ENCODE measurements at places on chromosomes 7 and 10.

DNA sequence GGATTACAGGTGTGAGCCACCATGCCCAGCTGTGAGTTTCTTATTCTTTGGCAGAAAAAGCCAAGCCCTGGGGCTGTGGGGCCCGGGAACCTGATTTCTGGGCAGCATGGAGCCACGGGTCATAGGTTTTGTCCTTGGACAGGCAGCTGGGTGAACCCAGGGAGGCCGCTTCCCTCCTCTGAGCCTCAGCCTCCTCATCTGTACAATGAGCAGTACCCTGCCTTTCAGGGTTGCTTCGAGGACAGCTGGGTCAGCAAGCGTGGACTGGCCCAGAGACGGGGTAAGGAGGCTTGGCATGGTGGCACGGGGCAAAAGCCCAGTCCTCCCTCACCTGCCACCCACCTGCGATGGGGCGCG, 84.1 kb upstream of the GNA12 start:
- no peak for DNase-seq

- no peak for DNase-seq
Measured at GRCh38 chr10:8677642-8678041, 623.2 kb downstream of the GATA3 start.

GRCh38 chr7:30146127-30146612, 11.4 kb downstream of the MTURN start:
- DNase-seq, result no peak

DNA sequence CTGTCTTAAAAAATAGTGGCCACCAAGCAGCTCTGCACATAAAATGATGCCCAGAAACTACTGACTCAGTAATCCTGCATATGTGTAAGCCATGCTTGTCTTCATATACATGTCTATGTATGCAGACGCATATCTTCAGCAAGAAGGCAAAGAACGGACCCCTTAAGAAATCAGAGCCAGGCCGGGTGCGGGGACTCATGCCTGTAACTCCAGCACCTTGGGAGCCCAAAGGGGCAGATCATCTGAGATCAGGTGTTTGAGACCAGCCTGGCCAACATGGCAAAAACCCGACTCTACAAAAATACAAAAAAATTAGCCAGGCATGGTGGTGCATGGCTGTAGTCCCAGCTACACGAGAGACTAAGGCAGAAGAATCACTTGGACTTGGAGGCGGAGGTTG, 295.0 kb downstream of the TCERG1L start:
- DNase-seq, result no peak

DNA sequence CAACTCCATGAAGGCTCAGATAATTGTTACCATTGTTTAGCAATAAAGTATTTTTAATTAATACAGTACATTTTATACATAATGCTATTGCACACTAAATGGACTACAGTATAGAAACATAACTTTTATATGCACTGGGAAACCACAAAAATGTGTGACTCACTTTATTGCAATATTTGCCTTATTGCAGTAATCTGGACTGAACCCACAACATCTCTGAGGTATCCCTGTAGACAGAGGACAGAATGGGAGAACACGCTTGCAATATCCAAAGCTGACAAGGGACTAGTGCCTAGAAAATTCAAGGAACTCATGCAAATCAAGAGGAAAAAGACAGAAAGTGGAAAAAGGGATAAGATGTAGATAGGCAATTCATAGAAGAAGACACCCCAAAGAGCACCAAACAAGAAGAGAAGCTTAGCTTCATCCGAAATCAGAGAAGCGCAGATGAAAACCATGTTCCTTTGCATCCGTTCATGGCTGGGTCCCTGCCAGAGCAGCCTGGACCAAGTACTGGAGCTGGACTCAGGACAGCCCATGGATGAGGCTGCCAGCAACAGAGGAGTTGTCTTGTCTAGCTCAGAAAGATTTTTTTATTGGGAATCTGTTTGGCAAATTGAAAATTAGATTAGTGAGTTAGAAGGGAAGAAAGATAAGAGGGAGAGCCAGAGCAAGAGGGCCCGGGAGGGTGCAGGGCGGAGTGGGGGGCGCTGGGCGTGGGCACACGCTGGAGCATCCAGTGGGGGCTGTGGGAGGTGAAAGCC, 16.0 kb upstream of the GALNTL5 start:
- DNase-seq, result no peak

DNA sequence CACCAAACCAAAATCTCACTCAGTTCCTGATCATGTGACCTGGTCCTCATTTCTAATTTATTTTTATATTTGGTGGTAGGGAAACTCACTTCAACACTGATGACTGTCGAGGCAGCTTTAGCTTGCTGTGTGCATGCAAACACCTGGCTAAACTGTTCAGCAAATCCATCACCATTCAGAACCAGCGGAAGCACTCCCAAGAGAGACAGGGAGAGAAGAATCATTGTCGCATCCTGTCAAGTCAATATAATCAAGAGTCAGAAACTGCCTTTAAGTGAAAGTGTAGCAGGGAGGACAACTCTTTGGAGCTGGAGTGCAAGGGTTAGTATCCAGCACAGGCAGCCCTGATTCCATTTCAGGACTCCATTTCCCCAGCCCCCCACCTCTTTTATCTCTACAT, 300.7 kb downstream of the XPNPEP1 start:
- DNase-seq, result no peak

DNA sequence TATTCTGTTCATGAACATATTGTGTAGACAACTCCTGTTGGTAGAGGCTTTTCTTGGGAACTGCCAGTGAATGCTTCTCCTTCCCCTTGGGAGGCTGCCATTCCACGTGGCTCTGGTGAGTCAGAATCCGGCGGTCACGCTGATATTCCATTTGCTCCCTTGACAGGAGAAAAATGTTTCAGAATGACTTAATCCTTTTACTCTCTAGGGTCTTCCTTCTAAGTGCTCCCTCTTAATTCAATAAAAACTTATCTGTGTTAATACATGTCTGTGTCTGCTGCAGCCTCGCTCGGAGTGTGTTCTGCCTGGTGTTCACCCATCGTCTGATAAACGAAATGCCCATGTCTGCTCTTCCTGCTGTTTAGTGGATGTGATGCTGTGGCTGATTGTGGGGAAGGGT, 278.6 kb downstream of the ARHGAP12 start:
- no peak for DNase-seq

DNA sequence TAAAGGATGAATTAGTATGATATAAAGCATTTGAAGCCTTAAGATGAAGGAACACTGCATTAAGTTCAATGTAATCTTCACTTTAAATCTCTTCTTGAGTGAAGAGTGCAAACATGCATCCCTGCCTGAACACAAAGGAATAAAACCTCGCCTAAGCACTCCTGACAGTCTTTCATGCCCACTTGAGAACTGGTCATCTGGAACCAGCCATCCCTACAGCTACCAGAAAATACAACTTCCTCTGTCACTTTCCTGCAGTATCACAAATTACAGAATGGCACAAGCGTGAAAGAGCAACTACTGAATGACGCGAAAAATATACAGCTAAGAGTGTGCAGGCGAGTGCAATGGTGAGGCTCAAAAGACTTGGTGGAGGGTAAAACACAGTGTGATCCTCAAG, 1079.9 kb downstream of the CNTNAP2 start:
- no peak for DNase-seq

- DNase-seq, result no peak
Measured at GRCh38 chr7:157978766-157979165, 608.9 kb downstream of the PTPRN2 start.

DNA sequence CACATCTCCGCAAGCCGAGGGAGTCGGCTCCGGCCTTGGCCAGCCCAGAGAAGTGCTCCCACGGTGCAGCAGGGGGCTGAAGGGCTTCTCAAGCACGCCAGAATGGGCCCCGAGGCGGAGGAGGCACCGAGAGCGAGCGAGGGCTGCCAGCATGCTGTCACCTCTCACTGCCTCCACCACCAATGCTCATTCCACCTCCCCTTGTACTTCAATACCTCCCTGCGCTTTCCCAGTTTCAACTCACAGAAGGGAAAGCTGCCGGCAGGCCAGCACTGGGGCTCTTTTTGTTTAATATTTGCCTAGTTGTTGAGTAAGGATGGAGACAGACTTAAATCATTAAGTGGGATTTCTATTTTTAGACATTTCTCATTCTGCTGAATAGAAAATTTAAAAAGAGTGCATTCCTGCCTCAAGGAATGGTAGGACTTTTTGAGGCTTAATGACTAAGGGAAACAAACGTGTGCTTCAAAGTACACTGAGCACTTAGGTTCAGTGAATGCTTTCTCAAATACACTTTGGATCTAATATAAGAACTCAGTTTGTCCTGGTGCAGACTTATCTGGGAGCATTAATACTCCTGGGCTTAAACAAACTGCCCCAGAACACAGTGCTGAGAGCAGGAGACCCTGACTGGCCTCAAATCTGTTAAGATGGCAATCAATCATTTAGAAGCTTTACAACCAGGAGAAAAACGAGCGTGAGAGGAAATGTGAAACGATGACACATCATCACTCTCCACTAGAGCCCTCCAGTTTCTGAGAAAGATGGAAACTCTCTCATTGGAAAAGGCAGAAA, 131.2 kb downstream of the RALA start:
- DNase-seq, result no peak

- no peak for DNase-seq
Measured at GRCh38 chr10:112434988-112435619, 11.6 kb downstream of the ZDHHC6 start.

- DNase-seq, result no peak
Measured at GRCh38 chr7:83072576-83073517, 89.8 kb downstream of the PCLO start.

GRCh38 chr10:93182049-93182327, 108.3 kb downstream of the CYP26A1 start:
- no peak for DNase-seq

DNA sequence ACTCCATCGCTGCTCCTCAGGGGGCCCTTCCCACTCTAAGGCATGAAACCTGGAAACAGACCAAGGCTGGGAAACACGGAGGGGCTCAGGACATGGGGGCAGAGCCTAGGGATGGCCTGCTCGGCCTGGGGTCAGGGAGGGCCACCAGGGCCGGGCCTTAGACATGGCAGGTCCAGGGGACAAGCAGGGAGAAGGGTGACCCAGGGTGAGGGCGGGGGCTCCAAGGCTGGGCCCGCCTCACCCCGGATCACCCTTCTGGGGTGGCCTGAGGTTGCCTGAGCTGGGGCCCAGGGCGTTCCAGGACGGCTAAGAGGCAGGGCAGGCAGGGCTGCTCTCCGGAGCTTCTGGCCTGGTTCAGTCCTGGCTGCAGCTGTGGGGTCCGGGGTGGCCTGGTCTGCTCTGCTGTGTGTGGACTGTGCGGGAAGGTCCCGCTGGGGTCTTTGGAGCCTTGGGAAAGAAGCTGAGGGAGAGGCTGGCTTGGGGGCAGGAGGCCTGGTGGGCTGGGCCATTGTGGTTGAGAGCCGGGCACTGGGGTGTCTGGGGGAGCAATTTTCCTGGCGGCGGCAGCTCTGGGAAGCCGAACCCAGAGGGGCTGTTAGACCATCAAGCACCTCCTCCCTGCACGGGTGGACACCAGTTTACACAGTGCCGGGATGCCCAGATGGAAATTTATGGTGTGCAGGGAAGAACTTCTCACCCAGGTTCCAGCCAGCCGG, 52.2 kb downstream of the UNCX start:
- no peak for DNase-seq

DNA sequence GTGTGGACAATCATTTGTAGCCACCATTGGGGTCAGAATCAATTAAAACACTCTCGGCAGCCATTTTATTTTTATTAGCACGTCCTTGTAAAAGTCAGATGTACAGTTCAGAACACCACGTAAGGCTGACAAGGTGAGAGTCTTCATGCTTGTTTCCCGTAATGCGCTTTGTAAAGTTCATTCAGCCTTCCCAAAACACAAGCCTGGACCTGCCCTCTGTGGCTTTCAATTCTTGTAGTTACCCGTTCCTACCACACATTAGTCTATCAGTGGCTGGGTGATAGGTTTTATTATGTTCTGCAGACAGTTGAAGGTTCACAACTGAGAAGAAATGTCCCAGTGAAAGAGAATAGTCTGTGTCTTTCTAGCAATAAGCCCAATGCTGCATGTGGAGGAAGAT, 35.4 kb downstream of the GAD2 start:
- no peak for DNase-seq

DNA sequence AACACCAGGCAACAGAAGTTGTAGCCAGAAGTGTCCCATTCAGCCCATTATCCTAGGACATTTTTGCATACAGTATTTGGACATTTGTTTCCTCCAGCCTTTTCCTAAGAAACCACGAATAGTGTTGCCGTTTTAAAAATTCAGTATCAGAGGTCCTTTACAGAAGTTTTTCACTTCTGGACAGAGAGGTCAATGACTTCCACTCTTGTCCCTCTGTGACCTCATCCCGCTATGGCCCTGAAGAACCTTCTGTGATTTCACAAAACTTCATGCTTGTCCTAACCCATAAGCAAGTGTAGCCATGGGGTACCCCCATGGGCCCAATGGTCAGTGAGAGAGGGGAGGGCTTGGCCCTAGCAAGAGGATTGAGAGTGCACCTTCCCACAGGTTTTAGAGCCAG, 364.8 kb downstream of the TNS3 start:
- DNase-seq, result no peak

DNA sequence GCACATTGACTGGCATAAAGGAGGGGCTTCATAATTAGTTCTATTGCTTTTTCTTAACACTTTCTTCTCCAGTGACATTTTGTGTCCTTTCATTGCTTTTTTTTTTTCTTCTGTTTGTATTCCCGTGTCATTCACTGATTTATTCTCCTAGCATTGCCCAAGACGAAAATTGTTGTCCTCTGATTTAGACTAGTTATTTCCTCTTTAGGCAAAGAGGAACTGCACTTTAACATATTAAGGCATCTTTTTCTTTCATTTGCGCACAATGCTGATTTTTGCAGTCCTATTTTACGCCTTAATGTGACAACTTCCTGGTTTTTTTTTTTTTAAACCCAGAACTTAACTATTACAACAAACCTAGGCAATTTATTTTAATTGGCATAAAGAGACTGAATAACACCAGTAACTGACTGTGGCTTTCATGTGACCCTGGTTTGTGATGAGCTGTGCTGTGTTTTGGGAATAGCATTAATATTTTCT, 39.7 kb downstream of the ARID5B start:
- no peak for DNase-seq

GRCh38 chr10:73887294-73888039, 13.1 kb upstream of the CAMK2G start:
- no peak for DNase-seq

GRCh38 chr10:25175527-25176420, 973 bp downstream of the GPR158 start:
- no peak for DNase-seq

- DNase-seq, result no peak
Measured at GRCh38 chr10:96863922-96864543, 31.9 kb downstream of the LCOR start.
